ENCODE measurements at places on chromosomes 3 and 15.

- no peak for DNase-seq
Measured at GRCh38 chr3:39812537-39812936, 3.1 kb downstream of the MYRIP start.

GRCh38 chr15:98855815-98856531 lies 151.6 kb downstream of the PGPEP1L start:
- no peak for DNase-seq

DNA sequence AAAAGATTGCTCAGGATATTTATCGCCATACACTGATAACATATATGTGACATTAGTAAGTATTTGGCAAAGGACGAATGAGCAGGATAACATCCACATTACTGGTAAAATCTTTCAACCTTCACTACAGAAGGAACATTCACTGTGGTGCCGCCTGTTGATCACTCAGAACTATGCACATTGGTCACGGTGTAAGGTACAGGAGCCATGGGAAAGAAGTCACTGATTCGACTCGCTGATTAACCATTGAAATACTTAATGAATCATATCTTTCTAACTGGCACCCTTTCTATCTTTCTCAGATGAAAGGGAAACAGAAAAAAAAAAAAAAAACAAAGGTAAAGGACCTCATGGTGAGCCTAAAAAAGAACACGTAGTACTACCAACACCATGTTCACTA lies 68.8 kb downstream of the TJP1 start:
- DNase-seq = no peak

DNA sequence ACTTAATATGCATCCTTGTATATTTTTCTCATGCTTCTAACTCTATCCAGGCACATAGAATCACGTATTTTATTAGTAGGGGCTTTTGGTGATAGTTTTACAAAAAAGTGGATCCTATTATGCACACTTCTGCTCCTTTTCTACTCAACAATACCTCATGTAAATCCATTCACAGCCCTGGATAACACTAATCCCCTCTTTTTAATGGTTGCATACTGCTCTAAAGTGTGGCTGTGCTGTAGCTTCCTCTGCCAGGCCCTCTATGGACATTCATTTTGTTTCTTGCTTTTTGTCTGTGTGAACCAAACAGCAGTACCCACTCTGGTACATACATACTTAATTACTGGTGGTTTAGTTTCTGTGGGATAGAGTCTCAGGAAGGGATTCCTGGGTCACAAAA lies 51.3 kb upstream of the SCAANT1 start:
- no peak for DNase-seq

GRCh38 chr3:137582484-137582883 lies 181.6 kb upstream of the SOX14 start:
- no peak for DNase-seq

DNA sequence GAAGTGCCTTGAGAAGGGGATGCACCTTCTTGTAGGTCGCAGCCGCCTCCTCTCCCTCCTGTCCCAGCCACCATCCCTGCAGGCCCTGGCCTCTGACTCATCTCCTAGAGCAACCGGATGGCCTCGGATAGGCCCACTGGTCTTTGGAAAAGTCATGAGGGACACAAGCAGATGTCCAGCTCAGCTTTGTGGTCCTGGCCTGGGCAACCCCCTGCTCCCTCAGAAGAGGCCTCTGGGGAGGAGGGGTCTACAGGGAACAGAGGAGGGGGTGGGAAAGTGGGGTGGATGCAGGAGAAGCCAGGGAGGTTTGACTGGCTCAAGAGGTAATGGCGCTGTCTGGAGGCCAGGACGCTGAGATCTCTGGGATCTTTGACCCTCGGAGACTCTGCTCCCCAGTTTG lies 259.2 kb upstream of the TLE3 start:
- no peak for DNase-seq

GRCh38 chr3:155560594-155560993 lies 184.3 kb downstream of the PLCH1 start:
- no peak for DNase-seq

- peak; percentile 4 for DNase-seq
Measured at GRCh38 chr3:73284472-73284871, 223.0 kb downstream of the EBLN2 start.

DNA sequence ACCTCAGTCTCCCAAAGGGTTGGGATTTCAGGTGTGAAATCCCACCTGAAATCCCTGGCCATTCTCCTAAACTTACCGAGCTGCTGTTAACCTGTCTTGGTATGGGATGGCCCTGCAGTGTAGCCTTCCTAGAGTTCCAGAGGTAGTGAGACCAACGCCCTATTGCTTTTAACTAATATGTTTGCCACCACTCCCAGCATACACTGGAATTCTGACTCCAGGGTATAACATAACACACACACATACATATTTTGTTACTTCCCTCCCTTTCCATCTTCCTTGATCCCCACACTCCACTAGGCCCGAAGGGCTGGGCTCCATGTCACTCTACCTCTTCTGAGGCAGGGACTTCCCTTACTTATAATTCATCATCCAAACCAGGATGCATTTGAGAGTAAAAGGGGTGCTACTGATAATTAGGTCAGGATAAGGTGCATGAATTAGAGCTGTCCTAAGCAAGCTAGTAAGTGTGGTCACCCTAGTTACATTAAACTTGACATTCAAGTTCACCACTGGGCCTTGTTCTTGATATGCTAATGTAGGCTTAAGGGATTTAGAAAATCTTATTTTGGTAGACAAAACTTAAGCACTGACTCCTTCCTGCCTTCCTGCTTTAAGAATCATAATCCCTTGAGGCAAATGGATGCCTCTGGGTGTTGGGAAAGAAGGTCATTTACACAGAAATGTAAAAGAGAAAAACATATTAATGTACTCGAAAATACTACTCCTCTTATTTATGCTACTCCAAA lies 317.6 kb downstream of the MAGI1 start:
- no peak for DNase-seq

DNA sequence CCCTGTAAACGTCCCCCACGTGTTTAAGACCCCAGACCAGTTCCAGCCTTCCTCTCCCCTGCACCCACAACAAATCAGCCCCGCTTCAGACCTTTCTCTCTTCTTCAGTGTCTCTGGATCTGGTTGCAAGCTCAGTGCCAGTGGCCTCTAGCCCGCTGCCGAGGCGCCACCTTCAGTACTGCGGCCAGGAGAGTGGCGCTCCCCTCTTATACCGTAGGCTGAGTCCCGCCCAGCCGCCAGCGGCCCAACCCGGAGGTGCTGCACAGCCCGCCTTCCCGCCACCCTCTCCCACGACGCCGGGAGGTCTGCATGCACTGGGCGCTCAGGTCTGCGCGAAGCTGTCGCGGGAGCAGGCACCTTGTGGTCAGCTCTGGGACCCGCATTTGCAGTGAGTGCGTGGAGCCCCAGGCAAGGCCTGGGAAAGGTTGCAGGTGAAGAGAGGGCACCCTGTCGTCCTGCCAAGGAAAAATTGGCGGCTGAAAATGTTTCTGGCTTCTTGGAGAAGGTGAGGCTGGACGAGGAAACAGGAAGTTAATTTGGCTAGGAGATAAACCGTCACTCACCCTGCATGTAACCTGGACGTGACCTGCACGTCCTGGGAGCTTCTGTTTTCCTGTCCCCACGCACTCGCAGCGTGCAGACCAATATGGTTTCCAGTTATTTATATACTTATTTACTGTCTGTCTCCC lies at the start of gene C2CD4B:
TSS of gene C2CD4B (minus strand) at position 182 of the 689 bp plus-strand sequence. CDS start 301 bp downstream, outside the sequence.
- peak; percentile 6 for DNase-seq

DNA sequence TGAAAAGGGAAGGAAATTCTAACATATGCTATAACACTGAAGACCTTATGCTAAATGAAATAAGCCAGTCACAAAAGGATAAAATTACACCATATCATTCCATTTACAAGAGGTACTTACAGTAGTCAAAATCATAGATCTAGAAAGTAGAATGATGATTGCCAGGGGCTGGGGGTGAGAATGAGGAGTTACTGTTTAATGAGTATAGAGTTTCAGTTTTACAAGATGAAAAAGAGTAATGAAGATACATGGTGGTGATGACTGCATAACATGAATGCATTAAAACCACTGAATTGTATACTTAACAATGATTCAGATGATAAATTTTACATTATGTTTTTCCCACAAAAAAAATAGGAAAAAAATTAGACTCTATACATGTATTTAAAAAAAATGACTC lies 152.6 kb downstream of the SCAPER start:
- DNase-seq = no peak

- no peak for DNase-seq
Measured at GRCh38 chr3:46649436-46649835, 37.1 kb downstream of the FAM240A start.

GRCh38 chr3:17336291-17336690 lies 406.1 kb downstream of the TBC1D5 start:
- no peak for DNase-seq

GRCh38 chr3:8458711-8459110 lies 42.9 kb upstream of the LMCD1 start:
- no peak for DNase-seq

- DNase-seq = no peak
Measured at GRCh38 chr15:82371656-82372055, 22.4 kb upstream of the GOLGA6L10 start.

GRCh38 chr15:75107908-75108838 lies 84.8 kb downstream of the PPCDC start:
- DNase-seq = no peak
